ENCODE measurements at places on chromosomes 12 and 14.
A peak's percentile ranks its signal among the peaks of the same experiment; 100 is the strongest.

DNA sequence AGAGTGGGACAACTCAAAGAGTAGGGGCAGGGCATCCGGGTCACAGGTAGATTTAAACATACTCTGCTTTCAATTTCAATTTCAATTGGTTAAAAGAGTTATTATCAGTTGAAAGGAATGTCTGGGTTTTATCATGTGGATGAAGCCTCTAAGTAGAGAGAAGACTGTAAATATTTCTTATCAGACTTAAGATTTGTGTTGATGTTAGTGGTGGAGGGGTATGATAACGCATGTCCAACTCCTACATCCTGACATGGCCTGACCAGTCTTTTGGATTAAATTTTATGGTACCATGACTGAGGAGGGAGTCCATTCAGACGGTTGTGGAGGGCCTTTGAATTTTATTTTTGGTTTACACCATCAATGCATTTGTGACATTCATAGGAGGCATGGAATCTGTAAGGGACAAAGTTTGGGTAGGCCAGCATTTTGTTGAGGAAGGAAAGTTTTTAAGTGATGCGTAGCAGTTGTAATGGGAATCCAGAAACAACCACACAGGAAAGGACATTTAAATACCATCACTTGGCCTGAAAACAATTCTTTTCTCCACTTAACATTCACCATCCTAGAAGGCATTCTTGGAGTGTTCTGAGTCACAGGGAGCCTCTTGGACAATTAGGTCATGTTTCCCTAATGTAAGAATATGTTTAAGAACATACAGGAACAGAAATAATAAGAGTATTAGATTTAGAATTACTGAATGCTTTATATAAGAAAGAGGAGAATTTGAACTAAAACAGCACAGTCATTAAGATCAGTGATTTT is 371.9 kb downstream of the ATP23 start:
- DNase-seq: no peak

GRCh38 chr14:24243336-24243836 is 963 bp upstream of the TINF2 start:
- DNase-seq: peak; percentile 35

GRCh38 chr12:2264651-2265232 is 212.0 kb downstream of the CACNA1C start:
- no peak for DNase-seq

GRCh38 chr14:82855912-82856391 is 1322.3 kb upstream of the SEL1L start:
- DNase-seq: no peak

Measured in NCI-H2029 (cell line).